ENCODE measurements at places on chromosomes 16 and 17. TPM values are rescaled to one million over a fixed set of nuclear protein-coding genes. Genes with fewer than 3 reads are reported as not detected.

GRCh38 chr17:11485336-11486100 lies 112.8 kb upstream of the DNAH9 start:
- DNase-seq: no peak

Gene GNAO1
- not detected for total RNA-seq

DNA sequence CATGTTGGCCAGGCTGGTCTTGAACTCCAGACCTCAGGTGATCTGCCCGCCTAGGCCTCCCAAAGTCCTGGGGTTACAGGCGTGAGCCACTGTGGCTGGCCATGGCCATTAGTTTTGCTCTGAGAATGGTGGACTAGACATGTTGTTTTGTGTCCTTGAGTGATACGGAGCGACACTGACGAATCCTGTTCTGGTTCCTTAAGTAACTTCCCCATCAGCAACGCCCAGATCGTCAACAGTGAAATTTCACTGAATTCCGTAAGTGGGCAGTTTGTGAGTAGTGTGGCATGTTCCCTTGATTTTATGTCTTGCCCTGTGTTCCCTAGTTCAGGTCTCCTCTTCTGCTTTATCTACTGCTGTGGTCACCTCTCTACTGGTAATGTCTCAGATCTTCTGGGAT lies 67.4 kb downstream of the SNX29 start:
- DNase-seq: no peak

DNA sequence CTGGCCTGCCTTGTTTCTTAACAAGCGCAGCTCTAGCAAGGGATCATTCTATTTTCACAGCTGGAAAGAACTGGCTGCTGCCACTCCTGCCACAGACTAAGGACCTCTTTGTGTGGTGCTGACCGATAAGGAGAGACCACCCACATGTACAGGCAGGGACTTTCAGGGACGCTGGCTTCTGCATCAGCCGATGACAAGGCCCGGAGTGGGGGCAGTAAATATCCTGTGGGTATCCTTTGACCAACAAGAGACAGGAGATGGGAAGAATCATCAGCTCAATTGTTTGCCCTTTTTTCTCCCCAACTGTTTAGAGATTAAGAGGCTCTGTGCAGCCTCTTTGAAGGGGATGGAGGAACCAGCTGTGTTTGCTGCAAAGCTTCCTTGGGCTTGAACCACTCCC lies 9.2 kb upstream of the ITPRIPL2 start:
- DNase-seq: no peak

DNA sequence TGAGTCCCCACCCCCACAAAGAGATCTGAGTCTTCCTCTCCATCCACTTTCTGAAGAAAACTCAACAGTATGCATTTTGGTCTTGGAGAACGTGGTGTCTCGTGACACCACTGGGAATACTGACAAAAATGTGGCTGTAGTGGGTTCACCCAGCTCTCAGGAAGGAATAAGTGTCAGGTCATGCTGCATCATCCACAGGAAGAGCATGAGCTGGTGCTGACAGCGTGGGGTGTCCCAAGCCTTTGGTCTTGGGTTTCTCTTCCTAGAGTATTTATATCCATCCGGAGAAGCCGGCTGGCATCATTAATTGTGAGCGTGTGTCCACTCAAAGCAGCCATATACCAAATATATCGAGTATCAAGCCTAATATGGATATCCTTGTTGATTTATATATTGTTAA lies 55.9 kb downstream of the C17orf67 start:
- no peak for DNase-seq

Gene KRTAP4-11
- total RNA-seq: not detected

GRCh38 chr17:57442914-57443571 lies 186.7 kb downstream of the MSI2 start:
- no peak for DNase-seq

Gene MILR1
- total RNA-seq: 1.2 TPM

Gene CD7
- not detected for total RNA-seq

DNA sequence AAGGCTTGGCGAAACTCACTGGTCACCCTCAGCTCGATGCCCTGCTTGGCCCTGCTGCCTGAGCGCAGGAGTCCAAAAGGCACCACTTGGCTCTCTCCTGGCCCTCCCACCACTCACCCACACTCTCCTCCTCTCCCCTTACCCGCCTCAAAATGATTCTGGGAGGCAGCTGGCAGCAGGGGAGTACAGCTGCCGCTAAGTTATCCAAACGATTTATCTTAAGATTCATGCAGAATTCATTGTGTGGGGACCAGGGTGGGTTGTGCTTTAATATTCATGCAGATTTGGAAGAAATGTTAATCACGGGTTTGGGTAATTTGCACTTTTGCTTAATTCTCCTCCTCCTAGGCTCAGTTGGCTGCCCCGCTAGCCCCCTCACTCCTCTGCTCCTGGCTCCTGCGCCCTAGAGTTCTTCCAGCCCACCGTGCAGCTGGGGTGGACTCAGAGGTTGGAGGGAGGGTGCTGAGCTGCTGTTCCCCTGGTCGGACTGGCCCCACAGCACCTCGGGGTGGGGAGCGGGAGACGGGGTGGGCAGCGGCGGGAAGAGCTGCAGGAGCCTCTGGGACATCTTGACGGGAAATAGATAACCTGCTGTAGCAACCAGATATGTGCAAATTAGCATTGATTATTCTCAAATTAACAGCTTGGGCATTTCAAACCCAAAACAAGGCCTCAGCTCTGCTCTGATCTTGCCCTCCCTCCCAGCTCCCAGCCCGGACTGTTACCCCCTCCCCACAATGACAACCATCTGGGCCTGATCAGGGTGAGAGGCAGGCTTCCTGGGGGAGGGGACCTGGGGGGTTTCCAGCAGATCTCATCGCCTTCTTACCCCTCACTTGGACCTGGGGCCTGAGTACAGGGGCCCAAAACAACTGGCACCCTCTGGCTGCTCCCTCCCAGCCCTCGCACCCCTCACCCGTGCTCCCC lies 122.6 kb upstream of the RPL38 start:
- no peak for DNase-seq

- no peak for DNase-seq
Measured at GRCh38 chr17:34363183-34363661, at the start of gene CCL1. Gene CCL1 (minus strand): TSS chr17:34363233. CDS start chr17:34363161, 72 bp downstream.

DNA sequence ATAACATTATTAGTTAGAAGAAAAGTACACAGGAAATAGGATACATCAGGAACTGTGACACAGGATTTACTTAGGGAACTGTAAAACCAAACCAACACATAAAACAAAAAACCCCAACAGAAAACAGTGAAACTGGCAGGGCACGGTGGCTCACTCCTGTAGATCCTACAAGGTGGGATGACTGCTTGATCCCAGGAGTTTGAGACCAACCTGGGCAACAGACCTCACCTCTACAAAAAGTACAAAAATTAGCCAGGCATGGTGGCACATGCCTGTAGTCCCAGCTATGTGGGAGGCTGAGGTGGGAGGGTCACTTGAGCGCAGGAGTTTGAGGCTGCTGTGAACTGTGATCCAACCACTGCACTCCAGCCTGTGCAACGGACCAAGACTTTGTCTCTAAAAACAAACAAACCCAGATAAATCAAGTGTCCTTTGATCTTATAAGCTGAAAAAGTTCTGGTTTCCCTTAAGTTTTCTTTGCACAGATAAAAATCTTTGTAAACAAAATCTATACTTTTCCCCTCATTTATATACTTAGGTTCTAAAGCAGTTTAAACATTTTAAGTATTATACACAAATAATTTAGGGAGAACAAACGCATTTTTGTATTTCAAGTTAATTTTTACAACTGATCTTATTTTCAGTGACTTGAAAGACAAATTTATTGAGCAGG lies 111.5 kb upstream of the TOB1 start:
- no peak for DNase-seq

DNA sequence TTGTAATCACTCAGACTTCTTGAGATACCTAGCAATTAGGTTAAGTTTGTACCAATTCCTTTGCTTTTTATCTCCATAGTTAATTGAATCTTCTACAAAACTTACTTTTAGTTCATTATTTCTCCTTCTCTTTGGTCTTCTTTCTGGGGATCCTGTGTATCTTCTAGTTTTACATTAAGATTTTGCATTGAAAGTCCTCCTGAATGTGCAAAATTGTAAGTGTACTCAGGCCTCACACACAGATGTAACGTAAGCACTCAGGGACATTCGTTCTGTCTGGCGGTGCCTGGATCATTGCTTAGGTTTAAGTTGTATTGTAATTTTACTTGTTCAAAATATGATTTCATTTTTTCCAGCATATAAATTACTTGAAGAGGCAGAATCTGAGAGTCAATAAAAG lies 222.6 kb upstream of the CPHXL start:
- no peak for DNase-seq

- no peak for DNase-seq
Measured at GRCh38 chr16:13479549-13479948, 440.4 kb upstream of the ERCC4 start.

DNA sequence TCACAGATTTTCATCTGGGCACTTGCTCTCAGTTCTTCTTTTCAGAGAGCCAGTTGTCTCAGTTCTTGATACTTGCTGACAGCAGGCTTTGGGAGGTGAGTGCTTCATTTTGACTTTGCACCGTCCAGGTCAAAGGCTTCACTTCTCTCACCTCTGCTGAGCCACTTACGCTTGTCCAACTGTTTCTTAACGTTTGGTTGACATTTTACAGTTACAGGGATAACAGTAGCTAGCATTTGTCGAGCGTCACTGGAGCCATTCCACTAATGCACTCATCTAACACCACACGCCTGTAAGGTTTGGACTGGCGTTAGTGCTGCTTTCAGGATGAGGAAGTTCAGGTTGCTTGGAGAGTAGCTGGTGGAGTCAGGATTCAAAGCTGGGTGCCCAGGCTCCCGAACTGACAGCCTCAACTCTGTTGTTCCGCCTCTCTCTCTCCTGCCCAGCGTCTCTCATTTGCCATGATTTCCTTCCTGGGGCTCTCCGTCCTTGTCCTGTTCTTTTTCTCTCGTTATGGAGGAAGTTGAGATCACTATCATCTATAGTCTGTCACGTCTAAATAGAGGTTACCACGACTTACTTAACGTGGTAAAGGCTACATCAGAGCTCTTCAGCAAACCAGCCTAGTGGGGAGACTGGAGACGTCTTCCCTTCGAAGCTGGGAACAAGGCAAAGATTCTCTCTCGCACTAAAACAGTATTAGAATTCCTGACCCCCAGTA lies 220.8 kb downstream of the RPTOR start:
- no peak for DNase-seq

GRCh38 chr17:40612599-40613244 lies 34.9 kb downstream of the SMARCE1 start:
- no peak for DNase-seq

Measured in epithelial cell of proximal tubule (primary cell).